ENCODE measurements at places on chromosomes 1 and 21.

DNA sequence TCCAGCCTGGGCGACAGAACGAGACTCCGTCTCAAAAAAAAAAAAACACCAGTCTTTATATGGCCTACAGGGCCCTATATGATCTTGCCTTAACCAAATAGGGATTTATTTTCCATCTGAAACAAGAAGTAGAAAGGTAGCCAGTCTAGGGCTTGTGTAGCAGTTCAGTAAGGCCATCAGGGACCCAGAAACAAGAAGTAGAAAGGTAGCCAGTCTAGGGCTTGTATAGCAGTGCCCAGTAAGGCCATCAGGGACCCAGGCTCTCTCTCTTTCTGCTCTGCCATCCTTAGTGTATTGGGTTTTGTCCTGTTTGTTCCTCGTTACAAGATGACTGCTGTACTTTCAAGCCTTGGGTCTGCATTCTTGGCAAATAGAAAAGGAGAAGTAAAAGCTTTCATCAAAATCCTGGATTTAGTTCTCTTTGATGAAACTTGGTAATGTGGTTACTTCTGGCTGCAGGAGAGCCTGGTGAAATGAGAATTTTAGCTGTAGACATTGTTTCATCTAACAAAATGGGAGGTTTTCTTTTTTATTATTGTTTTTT lies 46.1 kb downstream of the PKN2 start:
- DNase-seq, result no peak

GRCh38 chr1:156162430-156163037 lies 9.1 kb downstream of the SEMA4A start:
- no peak for DNase-seq

DNA sequence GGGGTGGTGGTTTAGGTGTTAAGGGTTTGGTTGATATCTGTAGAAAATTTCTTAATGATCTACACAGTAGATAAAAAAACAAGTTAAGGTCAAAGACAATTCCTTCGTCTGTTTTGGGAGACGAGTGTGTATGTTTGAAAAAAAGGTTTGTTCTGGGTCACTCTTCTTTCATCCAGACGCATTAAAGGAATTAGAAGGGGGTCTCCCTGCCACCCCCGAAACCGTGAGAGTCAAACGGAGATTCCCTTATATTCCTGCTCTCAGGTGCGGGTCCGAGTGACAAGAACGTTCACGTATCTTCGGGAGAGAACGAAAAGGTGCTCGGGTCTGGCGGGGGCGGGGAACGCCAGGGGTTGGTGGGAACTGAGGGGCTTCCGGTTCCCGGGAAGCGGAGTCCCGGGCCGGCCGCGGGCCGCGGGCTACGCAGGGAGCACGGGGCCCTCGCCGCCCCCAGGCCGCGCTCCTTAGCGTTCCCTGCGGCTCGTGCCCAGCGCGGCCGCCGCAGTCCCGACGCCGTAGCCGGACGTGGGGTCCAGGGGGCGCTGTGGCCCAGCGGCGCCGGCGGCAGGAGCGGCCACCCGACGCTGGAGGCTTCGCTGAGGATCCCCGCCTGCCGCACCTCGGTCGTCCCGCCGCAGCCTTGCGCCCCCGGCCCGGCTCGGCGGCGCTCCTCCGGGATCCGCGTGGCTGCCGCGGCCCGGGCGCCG lies at the start of gene ZFYVE9:
TSS of gene ZFYVE9 (plus strand) at position 577 of the 707 bp plus-strand sequence. CDS start 91,118 bp downstream, outside the sequence.
- peak; percentile 64 for DNase-seq

GRCh38 chr1:22654692-22655091 lies 1.7 kb downstream of the C1QB start:
- DNase-seq, result no peak

DNA sequence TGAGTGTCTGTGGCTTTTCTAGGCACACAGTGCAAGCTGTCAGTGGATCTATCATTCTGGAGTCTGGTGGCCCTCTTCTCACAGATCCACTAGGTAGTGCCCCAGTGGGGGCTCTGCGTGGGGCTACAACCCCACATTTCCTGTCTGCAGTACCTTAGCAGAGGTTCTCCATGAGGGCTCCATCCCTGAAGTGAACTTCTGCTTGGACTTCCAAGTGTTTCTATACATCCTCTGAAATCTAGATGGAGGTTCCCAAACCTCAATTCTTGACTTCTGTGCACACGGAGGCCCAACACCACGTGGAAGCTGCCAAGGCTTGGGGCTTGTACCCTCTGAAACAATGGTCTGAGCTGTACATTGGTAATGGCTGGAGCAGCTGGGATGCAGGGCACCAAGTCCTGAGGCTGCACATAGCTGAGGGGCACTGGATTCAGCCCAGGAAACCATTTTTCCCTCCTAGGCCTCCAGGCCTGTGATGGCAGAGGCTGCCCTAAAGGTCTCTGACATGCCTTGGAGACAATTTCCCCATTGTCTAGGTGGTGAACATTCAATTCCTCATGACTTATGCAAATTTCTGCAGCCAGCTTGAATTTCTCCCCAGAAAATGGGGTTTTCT lies 29.2 kb upstream of the TSNAX start:
- DNase-seq, result no peak

DNA sequence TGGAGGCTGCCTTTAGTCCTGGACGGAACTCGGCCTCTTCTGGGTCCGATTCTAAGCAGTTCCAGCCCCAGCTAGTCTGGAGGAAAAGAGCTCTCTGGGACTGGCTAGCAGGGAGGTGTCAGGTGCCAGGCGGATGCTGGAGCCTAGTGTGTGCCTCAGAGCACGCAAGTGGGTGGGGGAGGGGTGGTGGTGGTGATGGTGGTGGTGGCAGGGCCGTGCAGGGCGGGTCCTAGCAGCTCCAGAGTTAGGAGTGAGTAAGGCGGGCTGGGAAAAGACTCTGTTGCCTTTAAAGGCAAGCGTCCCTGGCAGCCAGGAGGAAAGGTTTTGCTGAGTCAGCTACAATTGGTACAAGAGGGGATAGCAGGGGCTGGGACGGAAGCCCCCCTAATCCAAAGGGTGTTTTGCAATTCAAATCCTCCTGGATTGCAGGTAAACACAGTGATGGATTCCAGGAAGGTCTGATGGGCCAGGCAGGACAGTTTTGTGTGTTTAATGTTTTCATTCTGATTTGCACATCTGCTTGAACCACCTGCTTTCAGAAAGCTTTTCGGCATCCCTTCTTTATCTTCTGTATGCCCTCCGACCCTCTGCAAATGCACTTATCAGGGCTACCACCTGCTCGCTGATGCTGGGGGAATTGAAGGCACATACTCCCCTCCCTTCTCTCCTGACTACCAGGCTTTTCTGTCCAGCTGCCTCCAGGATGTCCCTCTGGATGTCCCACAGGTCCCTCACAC lies 4.1 kb upstream of the SLC2A1 start:
- DNase-seq, result peak; percentile 90

DNA sequence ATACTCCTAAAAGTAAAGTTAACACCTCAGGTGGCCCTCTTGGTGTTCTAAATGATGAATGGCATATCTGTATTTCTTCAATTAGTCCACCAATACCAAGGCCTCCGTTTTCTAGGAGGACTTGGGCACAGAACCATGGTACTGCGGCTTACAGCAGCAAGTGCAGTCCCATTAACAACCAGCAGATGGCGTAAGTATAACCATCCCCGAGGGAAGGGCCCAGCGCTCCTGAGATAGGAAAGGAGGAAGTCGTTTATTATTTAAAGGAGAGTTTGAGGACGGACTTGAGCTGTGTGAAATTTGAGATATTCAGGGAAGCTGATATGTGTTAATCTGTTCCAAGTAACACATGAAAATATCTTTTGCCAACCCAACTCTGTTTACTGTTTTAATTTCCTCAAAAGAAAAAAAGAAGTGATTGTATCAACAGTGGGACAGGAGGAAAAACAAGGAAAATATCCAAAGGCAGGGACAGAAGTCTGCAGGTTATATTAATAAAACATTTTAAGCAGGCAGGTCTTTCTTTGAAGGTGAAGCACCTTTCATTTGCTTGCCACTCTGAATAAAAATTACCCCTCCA lies 37.7 kb upstream of the KCNJ15 start:
- DNase-seq, result peak; percentile 8

- DNase-seq, result no peak
Observed at GRCh38 chr1:188281921-188282320, 1453.2 kb downstream of the PLA2G4A start.

DNA sequence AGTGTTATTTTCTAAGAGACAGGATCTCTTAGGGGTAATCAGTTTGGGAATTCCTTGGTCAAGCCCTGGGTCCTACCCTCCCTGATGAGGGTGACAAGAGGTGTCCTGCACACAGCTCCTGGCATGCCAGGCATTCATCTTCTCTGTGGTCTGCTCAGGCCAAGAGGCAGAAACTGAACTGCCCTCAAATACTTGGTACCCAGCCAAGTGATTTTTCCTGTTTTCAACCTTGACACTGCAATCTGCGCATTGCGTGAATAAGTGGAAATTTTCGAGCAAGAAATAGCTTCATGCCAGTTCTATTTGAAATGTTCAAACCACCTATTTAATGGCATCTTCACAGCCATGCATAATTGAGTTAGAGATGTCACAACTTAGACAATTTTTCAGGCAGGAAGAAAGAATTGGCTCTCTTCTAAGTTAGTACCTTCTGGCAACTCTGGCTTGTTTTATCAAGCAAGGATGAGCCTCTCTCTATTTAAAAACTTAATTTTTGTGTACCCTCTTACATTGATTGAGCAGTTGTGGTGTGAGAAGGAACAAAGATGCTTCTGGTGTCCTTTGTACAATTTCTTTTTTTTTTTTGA lies 27.0 kb downstream of the DNM3 start:
- no peak for DNase-seq
